Neural crest cell (in vitro differentiated cells): ENCODE measurements at places on chromosomes 12 and 14.

- no peak for DNase-seq
These were observed 2.5 kb downstream of the SLC38A1 start for GRCh38 chr12:46266382-46266791.

- no peak for DNase-seq
These were observed 31.6 kb upstream of the RIN3 start for GRCh38 chr14:92481811-92482555.

DNA sequence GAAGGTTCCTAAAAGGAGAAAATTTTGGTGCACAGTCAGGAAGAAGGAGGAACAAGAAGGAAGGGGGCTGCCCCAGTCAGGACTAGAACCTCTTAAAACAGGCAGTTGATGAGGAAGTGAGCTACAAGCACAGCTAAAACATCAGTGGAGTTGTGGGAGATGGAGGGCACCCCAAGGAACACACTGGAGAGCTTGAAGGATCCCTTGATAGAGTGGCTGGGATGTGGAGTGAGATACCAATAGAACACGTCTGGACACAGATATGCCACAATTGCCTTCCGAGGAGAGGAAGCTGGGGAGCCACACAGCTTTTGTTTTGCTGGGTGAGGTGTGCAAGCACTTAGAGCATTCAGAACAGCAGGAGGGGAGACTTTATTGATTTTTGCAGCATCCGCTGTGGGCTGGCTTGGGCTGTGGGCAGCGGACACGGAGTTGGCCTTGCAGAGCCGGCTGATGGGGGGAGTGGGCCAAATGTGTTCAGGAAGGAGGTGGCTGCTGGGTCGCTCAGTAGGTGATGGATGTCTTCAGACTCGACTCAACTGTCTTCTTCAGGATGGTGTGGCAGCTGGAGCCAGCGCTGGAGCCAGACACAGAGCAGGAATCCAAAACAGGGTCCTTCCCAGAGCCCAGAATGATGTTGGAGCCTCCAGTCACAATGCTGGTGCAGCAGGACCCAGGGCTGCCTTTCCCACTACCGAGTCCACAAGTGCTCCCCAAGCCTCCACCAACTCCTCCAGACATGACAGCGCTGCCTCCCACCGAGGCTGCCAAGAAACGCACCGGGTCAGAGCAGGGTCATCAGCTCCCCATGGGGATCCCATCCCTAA lies 4.7 kb upstream of the KRT79 start:
- no peak for DNase-seq

DNA sequence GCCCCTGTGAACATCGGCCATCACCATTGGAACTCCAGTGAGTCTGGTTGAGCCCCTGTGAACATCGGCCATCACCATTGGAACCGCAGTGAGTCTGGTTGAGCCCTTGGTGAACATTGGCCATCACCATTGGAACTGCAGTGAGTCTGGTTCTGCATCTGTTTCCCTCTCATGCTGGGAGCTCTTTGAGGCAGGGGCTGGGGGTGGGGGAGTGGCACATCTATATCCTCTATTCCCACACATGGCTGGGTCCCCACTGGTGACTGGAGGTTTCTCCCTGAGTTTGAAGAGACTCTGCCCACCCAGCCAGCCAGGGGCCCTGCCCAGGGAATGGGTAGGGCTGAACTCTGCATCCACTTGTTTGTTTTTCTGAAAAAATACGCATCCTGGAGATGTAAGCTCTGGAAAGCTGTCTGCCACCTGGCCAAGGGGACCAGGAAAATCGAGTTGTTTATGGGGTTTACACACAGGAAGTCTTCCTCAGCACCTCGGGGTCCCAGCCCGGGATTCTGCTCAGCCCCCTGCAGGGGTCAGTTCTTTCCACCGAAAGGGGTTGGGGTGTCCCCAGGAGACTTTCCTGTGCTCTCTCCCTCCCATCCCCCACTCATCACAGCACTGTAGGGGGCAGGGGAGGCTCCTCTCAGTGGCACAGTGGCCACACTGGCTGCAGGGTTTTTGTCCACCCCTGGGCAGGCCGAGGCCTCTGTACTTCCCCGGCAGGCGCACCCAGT lies 170.5 kb upstream of the GSC start:
- DNase-seq, result no peak

GRCh38 chr12:114064497-114064896 lies 98.4 kb upstream of the RBM19 start:
- no peak for DNase-seq

DNA sequence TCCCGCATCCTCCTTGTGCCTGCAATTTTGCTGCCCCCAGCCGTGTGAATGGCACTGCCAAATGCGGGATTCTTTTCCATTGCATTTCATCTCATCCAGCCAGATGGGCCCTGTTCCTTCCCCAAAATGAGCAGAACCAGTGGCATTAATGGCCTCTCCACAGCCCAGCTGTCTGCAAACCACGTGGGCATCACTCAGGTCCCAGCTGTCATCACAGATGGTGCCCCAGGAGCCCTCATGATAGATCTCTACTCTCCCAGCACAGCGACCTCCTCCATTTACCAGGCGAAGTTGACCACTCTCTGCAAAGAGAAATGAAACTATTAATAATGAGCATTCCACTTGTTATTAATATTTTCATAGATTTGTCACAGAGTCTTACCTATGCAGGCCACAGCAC lies 17.1 kb downstream of the CD163 start:
- no peak for DNase-seq

GRCh38 chr14:87944987-87945604 lies 47.9 kb downstream of the GALC start:
- DNase-seq, result no peak

GRCh38 chr14:94779713-94780112 lies 9.8 kb upstream of the GSC start:
- no peak for DNase-seq

DNA sequence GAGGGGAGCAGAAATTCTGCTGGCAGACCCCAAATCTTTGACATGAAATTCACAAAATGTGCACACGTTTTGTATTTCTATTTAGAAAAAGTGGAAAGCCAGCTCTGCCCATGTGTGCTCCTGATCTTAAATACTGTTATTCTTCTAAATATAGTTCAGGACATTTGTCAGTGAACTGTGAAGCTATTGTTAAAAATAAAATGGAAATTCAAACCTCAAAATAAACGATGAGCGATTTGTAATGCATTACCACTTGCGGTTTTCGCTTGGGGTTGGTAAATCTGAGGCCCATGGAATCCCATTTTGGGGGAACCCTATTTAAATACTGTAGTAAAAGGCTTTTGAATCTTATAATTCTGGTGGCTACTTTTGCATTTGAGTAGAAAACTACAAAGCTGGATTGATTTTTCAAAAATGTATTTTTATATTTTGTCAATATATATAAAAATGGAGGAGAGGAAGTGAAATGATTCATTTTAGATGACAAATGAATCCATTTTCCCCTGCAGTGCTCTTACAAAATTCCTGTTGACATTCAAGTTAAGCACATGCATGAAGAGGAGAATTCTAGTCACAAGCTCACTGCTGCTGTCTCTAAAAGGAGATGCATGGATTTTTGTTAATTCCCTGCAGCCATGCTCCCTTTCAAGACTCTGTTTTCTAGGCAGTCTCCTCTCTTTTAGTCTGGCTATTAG lies 47.1 kb downstream of the FLRT2 start:
- no peak for DNase-seq

DNA sequence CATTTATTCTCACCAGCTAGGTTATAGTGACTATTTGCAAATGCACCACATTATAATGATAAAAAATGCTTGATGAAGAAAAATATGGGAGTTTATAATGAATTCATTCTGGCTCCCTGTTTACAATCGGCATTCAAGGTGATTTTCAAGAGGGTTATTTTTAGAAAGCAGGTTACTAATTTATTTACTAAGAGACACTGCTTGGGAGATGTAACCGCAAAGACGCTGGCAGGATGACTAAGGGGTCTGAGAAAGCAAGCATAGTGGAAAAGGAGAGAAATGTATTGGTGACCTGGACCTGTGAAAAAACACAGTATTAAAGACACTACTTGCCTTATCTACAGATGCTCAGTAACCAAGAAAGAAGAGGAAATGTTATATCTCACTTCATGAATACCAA lies 13.3 kb upstream of the PITPNM2 start:
- DNase-seq, result no peak

DNA sequence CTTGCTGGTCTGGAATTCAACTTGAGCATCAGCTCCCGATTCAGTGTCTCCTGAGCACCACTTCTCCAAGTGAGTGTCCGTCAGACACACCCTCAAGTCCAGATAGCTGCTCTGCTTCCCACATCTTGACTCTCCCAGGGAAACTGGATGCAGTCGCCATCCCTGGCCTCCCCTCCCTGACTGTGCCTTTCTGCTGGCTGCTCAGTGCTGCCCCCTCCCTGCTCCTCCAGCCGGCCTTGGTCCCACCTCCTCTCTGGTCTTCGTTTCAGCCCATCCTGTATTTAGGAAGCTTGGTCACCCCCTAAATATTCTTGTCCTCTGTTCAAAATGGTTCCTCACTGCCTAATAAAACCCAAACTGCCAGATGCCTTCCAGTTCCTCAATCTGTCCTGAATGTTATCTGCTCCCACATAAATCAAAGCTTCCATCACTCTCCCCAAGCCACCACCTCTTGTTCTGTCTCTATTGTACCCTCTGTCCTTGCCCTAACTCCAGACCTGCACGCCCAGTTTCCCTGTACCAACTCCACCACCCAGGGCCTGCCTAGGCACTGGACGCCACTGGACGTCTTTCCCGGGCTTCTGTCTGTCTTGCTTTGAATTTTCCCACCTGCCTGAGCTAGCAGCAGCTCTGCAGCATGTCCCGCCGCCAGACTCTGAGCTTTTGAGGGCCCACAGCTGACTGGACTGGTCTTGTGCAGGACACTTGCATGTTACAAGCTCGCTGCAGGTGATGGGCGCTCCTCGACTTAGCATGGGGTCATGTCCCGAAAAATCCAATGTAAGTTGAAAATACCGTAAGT lies 33.8 kb downstream of the CCDC92 start:
- DNase-seq, result peak; percentile 23

GRCh38 chr12:26566675-26567074 lies 266.3 kb downstream of the ITPR2 start:
- no peak for DNase-seq

- DNase-seq, result peak; percentile 44
These were observed 457 bp downstream of the SOCS2 start for GRCh38 chr12:93572712-93573551.

GRCh38 chr12:6369916-6370575 lies 5.3 kb downstream of the SCNN1A start:
- no peak for DNase-seq

- DNase-seq, result no peak
These were observed 35.6 kb downstream of the BMP4 start for GRCh38 chr14:53921027-53921426.

GRCh38 chr12:110012137-110012536 lies 12.9 kb downstream of the ANKRD13A start:
- DNase-seq, result no peak

DNA sequence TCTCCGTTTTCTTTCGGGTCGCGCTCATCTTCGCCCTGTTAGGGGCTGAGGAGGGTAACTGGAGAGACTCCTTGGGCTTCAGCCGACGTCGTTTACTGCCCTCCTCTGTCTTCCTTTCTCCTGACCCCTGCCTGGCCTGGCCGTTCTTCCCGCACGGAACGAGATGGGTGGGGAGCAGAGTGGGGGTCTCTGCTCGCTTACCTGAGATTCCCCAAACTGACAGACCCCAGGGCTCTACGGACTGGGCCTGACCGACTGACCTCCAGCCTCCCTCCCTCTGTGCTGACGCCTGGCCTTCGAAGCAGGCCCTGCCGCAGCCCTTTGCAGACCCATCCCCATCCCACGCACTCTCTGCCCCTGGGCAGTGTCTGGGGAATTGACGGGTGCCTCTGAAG lies 439 bp downstream of the GOLGA5 start:
- no peak for DNase-seq

DNA sequence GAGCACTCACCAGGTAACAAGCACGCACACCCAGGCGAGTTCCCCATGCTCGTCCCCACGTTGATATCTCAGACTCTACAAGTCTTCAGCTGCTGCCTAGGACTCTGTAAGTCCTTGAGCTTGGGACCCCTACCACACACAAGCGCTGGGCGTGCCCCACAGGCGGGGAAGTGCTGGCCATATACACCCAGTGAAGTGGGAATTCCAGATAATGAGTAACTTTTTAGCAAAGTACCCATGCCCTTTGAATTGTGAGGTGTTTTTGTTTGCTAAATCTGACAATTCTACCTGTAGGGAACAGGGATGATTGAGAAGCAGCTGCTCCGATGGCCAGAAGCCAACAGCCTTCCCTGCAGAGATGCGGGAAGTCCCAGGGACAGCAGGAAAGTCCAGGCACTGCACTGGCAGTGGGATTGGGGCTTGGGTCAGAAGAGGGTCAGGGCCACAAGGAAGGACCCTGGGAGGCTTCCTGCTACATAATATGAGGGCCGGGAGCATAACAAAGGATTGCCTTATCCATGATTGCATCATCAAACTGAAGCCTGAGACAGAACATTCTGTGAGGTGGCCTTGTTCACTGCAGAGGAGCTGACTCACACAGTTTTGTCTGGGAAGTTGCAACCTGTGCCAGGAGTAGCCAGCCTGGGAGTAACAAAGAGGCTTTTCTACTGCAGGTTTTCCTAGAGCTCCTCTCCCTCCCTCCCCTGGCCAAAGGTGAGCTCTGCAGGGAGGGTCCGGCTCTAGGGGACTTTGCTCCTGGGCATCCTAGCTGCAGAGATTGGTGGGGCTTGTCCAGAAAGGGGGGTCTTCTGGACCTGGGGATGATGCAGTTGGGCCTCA lies 13.2 kb upstream of the SERPINA3 start:
- DNase-seq, result peak; percentile 16
